ENCODE measurements at places on chromosomes 6 and 20.
A peak's percentile ranks its signal among the peaks of the same experiment; 100 is the strongest.

DNA sequence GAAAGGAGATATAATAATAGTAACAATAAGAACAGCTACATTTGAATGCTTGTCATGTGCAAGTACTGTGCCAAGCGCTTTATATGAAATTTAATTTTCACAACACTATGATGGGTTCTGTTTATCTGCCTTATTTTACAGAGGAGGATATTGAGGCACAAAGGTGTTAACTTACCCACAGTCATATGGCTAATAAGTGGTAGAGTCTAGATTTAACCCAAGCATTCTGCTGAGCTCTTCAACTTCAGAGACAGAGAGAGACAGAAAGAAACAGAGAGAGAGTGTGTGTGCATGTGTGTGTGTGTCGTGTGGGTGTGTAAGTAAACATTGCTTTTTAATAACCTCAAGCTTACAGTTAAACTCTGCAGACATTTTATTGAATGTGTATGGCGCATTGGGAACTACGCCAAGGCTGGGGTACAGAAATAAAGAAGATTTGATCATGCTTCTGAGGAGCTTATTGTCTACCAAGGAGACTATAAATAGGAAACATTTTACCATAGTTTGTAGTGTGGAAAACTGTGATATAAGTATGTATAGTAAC lies 12.9 kb downstream of the TBPL1 start:
- no peak for DNase-seq

- DNase-seq, result no peak
Observed at GRCh38 chr6:107676042-107676441, 148.1 kb downstream of the SCML4 start.

GRCh38 chr6:164531736-164532135 lies 777.7 kb downstream of the C6orf118 start:
- no peak for DNase-seq

GRCh38 chr6:158972241-158973233 lies 27.5 kb downstream of the RSPH3 start:
- DNase-seq, result peak; percentile 66

DNA sequence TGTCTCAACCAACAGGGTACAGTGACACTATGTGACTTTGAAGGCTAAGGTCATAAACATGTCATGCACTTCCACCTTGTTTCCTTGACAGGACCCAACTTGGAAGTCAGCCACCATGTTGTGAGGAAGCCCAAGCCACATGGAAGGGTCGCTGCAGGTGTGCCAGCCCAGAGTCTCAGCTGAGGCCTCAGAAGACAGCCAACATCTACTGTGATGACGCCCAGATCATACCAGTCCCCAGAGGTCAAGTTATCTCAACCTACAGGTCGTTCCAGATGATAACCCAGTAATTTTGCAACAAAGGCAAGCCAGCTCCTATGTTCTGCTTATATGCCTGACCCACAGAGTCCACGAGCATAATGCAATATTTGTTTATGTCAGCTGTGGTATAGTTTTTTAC lies 376.0 kb upstream of the AGPAT4 start:
- DNase-seq, result no peak

DNA sequence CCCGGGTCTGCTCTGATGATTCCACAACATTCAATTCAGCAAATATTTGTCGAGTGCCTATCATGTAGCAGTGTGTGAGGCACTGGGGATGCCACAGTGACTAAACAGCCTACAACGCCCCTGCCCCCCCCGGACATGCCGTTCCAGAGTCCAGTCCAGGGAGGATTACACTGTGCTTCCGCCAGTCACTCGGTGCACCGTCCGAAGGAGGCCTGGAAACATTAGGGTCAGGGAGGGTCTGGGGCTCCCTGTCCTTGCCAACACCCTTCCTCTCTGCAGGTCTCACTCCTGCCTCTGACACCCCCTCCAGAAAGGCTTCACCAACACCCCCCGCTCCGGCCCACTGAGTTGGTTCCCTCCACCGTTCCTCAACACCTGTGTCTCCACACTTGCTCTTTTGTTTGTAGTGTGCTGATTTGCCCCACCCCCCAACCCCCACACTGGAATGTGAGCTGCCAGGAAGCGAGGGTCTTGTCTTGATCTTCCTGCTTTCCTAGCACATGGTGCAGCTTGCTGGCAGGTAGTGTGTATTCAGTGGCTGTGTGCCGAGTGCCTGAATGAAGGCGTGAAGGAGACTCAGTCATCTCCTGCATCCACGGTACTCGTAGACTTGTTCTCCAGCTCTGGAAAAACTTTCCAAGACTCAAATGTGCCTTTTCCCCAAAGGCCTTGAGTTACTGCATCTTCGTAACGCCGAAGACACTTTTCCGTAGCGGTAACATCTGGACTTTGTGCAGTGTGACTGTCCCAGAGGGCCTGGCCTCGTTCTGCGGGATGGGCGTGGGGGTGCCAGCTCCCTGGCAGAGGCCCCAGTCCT lies 150.4 kb downstream of the ZDHHC14 start:
- peak; percentile 13 for DNase-seq

GRCh38 chr6:74287932-74288331 lies 591.9 kb downstream of the CD109 start:
- no peak for DNase-seq

DNA sequence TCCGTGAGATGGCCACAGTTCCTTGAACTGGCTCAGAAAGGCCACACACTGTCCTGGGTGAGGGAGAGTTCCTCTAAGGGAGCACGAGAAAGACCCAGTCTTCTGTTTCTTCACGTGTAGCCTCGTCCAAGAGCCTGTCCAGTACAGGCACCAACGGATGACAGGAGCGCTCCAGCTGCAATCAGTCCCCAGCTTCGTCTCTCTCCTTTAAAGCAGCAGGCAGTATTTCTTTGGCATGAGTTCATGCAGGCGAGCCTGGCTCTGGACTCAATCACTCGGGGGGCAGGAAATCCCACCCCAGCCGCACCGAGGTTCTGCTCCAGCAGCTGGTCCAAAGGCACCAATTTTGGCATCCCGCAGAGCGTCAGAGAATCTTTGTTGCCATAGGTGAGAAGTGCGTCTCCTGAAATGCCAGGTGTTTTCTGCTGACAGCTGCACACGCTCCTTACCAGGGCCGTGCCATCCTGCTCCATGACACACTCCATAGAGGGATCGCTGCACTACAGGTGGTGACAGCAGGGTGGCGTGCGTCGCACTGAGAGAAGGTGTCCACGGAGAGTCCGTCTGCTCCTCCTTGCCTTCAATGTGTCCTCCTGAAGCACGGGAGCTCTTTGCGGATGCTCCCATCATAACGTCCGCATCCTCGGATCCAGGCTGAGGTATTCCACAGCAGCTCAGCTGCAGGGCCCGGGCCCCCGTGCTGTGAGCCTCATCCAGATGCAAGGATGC lies 59.6 kb upstream of the AFDN start:
- DNase-seq, result no peak

DNA sequence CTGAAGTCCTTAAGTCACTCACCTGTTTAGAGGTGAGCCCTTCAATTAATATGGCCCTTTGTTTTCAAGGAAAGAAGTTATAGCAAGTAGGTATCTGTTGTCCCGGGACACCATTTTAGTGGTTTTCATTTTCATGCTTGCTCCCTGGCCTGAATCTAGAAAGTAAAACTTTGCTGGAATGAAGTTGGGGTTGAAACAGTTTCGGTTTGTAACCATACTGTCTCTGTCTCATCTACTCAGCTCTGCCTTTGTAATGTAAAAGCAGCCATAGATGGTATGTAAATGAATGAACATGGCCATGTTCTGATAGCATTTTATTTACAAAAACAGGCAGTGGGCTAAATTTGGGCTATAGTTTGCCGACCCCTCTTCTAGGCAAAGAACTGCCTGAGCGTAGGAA lies 64.9 kb upstream of the GNRH2 start:
- no peak for DNase-seq

- peak; percentile 74 for DNase-seq
Observed at GRCh38 chr6:32885698-32886286, 31.8 kb downstream of the PSMB9 start.

DNA sequence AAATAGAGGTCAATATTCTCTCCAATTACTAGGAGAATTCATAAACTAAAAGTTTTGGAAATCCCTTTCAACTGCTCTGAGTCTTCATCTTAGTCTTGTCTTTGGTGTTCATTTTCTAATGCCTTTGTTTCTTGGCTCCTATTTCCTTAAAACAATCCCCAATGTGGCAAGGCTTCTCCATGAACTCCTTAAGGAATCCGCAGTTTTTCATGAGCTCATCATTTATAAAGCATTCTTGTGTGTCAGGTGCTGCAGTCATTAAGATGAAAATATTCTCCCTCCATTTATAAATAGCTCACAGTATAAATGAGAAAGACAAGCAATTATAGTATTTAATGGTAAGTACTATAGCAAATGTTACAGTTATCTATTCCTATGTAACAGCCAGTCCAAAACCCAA lies 4.6 kb downstream of the SPTLC3 start:
- DNase-seq, result no peak

- DNase-seq, result no peak
Observed at GRCh38 chr6:121042766-121043165, 291.5 kb downstream of the TBC1D32 start.

DNA sequence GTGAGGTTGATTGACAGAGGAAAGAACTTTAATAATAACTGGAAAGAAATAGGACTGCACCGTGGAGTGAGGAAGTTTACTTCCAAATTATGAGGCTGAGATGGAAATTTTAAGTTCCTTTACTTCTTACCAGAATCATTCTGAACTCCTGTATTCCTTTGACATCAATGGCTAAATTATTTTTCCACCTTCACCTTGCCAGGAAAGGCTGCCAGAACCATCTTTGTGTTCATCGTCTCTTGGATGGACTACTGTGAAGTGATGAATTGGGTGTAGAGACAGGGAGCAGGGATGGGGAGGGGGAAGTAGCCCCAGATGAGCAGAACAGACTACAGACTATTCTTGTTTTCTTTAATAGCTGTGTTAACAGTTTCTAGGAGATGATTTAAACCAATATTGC lies 102.1 kb upstream of the CEP162 start:
- DNase-seq, result no peak

DNA sequence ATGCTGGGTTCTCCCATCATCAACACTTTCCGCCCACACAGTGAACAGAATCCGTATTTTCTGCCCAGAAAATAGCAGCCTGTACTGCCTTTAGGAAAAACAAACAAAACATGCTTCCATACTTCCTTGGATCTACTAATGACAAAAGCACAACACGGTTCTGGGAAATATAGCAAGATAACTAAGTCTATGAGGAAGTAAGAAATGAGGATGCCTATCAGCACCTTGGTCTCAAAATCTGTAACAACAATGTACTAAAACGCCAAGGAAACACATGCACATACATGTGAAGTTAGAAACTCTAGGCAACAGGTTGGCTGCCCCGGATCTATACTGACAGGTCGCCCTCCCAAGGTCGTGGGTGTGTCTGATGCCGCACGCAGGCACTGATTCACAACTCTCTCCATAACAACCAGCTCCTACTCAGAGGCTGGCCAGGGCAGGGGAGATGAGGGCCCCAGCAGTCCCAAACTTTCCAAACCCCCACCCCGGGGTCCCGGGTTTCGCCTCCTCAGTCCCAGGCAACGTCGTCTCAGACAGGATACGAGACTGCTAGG lies 710 bp downstream of the BTBD9 start:
- peak; percentile 52 for DNase-seq

GRCh38 chr6:34514112-34514511 lies 42.0 kb downstream of the SPDEF start:
- no peak for DNase-seq

DNA sequence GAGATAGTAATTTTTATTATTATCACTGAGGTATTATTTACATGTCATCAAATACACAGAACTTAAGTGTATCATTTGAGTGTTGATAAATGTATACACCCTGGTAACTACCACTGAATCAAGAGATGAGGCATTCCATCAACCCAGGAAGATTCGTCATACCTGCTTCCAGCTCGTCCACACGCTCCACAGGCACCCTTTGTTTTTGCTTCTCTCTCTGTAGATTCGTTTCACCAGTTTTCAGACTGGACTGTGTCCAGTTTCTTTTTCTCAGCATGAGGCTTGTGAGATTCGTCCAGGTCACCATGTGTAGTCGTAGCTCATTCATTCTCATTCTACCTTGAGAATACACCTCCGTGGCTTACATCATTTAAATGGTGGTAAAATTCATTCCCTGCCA lies 64.5 kb downstream of the BFSP1 start:
- DNase-seq, result no peak

DNA sequence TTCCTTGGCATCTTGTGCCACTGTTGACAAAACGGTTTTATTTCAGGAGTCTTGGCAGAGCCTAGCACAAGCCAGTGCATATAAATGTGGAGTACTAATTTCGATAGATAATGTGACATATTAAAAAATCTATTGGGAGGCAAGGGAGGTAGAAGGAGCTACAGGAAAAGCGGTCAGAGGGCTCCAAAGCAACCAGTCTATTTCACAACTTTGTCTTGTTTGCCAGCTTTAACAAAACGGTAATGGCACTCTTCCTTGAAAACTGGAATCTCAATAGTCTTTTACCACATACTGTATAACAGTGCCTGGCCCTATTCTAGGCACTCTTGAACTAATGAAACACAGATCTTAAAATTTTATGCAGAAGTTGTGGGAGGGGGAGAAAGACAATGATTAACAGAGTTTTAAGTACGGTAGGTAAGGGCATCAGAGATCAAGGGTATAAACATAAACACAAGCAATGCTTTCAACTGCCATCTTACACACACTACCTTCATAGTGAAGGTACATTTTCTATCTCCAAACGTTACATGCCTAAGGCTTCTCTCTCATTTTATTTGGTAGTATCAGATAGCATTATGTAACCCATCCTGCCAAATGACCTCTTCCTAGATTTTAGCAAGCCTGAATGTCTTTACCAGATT lies 33.5 kb upstream of the SYNCRIP start:
- DNase-seq, result peak; percentile 18

DNA sequence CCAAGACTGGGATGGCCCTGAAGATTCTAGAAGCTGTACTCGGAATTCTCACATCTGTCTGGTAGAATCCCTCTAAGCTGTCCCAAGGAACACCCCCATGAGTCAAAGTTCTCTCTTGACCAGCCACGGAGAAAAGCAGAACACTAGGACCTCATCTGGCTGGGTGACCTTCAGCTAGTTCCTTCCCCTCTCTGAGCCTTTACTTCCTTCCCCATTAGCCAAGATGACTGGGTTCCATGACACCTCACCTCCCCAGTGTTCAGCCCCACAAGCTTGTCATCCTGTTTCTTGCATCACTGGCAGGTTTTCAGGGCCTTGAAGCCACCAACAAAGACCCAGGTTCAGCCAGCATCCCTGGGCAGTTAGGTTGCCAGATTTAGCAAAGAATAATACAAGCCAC lies 47.8 kb downstream of the MAFB start:
- DNase-seq, result no peak

Data from EH (cell line).